ENCODE measurements at places on chromosomes 11 and 22.
A peak's percentile ranks its signal among the peaks of the same experiment; 100 is the strongest.

- DNase-seq, result no peak
Observed at GRCh38 chr11:118886681-118887111, 3.0 kb downstream of the CXCR5 start.

DNA sequence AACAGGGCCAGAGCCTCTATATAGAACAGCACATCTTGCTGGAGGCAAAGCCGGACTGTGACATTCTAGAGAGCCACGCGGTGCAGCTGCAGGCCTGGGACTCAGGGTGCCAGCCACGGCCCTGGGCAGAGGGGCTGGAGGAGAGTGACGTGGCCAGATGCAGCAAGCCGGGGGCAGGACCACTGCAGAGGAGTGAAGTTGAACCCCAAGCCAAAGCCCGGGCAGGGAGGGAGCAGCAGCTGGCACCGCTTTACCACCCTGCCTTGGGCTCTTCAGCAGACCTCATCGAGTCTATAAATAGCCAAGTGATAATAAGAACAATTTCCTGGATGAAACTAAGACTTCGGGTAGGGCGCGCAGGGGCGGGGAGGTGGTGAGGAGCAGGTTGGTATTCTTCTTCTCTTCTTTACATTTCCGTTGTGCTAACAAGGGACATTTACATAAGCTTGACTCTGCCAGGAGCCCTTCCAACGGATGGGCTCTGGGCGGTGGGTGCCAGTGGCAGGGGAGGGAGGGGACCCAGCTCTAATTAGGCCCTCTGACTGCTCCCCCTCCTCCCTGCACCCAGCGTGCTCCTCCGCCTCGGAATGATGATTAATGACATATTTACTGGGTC lies 110.2 kb downstream of the ST3GAL4 start:
- DNase-seq, result no peak

- no peak for DNase-seq
Observed at GRCh38 chr11:10032935-10033334, 261.1 kb downstream of the SBF2 start.

GRCh38 chr11:63609971-63610580 lies 4.2 kb downstream of the PLAAT3 start:
- no peak for DNase-seq

DNA sequence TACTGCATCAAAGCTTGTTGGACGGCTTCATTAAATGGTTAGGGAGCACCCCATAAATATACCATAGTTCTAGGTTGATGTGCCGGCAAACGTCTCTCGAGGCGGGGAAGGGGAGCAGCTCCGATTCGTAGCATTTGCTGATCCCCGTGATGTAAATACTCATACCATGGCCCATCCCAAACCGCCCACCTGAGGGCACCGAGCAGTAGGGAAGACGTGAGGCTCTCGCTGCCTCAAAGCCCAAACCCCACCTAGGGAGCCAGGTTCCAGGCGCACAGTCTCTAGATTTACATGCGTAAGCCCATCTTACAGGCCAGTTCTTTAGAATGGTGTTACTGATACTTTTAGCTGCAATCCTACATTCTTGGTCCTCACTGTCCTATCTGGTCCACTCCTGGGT lies 124.0 kb downstream of the FEZ1 start:
- no peak for DNase-seq

- peak; percentile 6 for DNase-seq
Observed at GRCh38 chr11:9053316-9054035, 37.9 kb downstream of the SCUBE2 start.

DNA sequence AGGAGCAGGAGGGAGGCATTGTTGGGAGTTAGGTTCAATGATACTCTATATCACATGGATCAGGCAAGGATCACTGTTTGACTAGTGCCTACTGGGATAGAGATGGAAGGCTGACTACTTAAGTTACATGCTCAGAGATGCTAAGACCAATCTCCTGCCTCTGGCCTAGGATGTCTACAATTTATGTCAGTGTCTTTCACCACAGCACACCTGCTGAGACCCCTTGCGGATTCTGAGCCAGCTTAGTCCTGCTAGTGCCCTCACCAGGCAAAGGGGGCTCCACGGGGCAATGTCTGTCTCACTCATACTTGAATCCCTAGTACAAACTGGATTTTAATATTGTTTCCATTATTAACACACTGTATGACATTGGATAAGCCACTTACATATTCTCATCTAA lies 732.5 kb downstream of the DLG2 start:
- no peak for DNase-seq

DNA sequence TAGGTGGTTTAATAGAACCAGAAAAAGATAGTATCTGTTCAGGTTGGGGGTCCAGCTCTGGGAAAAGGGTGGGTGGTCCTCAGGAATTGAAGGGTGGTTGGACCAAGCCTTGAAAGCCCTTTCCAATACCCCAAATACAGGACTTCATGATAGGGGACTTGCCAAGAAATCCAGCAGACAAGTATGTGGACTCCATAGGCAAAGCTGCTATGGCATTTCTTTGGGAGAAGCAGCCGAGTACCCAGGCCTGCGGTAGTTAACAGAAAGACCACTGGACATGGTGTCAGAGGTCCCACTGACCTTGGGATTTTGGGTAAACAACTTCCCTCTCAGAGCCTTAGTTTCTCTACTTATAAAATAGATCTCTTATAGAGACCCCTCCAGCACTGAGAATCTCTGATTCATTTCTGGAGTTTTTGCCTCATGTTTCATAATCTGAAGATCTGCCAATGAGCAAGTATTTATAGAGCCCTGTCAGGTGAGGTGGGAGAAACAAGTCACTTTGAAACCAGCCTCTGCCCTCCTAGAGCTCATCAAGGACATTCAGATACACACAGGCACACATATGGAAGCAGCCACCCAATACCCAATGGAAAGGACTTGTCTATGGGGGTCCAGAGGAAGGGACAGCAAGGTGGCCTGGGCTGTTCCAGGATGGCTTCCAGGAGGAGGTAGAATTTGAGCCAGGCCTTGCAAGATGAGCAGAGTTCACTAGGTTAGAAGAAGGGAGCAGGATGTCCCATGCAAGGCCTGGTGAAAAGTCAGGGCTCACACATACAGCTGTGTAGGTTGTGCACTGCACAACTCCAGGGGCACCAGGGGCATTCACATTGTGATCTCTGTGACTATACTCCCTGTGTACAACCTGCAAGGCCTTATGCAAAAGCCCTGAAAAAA lies 31.0 kb upstream of the ACCSL start:
- no peak for DNase-seq

GRCh38 chr11:62709247-62710000 lies 1.9 kb downstream of the GNG3 start:
- DNase-seq, result peak; percentile 93

DNA sequence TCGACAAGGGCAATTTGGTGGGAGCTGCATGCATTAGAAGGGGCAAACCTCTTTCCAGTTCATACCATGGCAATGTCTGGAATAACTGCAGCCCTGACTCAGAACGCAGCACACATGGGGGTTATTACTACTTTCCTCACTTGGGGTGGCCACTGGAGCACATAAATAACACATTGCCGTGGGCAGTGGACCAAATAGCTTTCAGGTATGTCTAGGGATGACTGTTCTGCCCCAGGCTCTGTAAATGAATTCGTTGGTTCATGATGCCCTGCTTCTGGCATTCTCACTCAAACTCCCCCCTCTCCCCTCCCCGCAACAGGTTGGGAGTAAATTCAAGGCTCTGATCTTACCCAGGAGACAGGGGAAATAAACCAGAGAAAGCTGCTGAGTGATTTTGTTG lies 238.0 kb upstream of the PLET1 start:
- no peak for DNase-seq

DNA sequence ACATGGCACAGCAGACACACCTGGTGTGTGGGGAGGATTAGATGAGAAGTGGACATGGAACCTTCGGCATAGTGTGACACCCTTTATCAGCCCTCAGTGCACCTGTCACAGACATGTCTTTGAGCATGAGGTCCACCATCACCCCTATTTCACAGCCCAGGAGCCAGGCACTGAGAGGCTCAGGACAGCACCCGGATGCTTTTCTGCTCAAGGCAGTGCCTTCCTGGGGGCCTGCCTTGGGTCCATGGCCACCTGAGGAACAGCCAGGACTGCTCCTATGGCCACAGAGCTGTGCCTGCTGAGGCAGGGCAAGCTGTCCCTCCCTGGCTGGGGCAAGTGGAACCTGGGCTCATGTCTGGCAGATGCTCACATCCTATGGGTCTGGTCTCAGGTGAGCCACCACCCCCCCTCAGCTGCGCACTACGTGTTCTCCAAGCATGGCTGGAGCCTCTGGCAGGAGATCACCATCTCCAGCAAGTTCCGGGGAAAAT lies 75.8 kb downstream of the MORC2 start:
- no peak for DNase-seq

DNA sequence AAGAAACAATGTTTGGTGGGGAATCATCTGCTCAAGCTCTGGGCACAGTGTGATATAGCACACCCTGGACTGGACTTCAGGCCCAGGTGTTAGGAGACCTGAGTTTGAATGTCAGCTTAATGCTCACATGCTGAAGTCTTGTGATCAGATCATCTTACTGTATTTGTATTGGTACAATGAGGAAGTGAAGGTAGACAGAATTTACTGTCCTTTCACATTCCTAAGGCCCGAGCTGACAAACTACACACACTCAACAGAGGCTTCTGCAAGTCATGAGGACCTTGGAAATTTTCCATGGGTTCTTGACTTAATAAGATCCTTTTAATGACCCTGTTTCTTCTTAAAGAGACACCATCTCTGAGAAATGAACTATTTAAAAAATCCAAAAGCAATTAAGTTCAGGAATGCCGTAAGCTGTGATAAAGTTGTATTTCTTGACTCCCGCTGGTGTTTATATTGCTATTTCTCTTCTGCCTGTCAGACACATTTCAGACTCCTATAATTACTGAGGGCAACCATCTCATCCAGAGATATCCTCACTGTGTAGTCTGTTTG lies 802.0 kb downstream of the DLG2 start:
- no peak for DNase-seq

DNA sequence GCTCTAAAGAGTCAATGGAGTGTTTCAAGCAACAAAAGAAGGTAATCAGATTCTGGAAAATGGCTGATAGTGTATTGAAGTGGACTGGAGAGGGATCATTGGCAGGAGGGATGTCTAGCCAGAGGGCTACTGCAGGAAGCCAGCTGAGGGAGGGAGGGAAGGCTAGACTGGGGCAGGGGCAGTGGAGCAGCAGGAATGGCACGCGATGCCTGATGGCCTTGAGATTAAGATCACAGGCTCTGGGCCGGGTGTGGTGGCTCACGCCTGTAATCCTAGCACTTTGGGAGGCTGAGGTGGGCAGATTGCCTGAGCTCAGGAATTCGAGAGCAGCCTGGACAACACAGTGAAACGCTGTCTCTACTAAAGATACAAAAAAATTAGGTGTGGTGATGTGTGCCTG lies 47.5 kb upstream of the PRDM11 start:
- DNase-seq, result no peak

GRCh38 chr22:20024650-20025397 lies 3.9 kb downstream of the TANGO2 start:
- DNase-seq, result no peak

DNA sequence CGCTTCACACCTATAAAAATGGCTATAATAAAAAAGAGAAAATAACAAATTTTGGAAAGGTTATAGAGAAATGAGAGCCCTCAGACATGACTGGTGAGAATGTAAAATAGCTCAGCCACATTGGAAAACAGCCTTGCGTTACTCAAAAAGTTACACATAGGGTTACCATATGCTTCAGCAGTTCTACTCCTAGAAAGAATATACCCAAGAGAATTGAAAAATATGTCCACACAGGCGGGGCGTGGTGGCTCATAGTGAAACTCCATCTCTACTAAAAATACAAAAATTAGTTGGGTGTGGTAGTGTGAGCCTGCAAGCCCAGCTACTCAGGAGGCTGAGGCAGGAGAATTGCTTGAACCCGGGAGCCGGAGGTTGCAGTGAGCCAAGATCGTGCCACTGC lies 7.6 kb upstream of the JHY start:
- DNase-seq, result no peak

GRCh38 chr11:20489948-20490347 lies 102.4 kb downstream of the PRMT3 start:
- no peak for DNase-seq

GRCh38 chr11:130049328-130049771 lies 20.3 kb upstream of the APLP2 start:
- no peak for DNase-seq

DNA sequence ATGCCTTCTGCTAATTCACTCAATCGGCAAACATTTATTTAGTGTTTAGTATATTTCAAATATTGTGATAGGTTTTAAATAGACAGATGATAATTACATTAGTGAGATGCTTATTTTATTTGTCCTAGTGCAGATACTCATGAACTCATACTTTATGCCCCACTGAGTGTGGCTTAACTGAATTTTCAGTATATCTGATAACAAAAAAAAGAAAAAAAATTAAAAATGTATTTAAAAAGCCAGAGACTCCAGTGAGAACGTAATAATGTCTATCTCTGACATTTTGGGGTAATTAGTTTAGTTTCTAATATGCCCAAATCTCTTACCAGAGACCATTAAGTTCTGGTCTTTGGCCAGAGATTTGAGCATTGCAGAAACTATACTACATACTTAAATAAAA lies 332.6 kb upstream of the CHORDC1 start:
- no peak for DNase-seq

DNA sequence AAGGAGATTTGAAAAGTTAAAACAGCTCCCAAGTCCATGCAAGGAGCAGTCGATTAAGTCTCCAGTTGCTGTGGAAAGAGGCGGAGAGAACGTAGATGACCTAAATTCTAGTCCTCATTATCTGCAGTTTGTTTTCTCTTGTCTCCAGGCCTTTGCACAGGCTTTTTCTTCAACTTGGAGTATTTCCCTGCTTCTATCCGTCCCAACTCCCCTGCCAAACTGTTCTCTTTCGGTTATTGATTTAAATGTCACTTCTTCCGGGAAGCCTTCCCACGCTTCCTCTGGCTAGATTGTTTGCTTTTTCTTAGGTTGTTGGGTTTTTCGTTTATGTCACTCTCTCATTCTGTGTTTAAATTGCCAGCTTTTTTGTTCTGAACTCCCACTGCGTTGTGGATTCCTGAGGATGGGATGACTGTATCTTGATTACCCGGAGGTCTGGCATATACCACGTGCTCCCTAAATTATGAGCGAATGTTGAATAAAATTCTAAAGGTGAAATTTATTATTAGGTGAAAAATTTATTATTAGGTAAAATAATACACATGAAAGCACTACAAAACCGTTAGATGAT lies 463 bp downstream of the TMEM126B start:
- no peak for DNase-seq

DNA sequence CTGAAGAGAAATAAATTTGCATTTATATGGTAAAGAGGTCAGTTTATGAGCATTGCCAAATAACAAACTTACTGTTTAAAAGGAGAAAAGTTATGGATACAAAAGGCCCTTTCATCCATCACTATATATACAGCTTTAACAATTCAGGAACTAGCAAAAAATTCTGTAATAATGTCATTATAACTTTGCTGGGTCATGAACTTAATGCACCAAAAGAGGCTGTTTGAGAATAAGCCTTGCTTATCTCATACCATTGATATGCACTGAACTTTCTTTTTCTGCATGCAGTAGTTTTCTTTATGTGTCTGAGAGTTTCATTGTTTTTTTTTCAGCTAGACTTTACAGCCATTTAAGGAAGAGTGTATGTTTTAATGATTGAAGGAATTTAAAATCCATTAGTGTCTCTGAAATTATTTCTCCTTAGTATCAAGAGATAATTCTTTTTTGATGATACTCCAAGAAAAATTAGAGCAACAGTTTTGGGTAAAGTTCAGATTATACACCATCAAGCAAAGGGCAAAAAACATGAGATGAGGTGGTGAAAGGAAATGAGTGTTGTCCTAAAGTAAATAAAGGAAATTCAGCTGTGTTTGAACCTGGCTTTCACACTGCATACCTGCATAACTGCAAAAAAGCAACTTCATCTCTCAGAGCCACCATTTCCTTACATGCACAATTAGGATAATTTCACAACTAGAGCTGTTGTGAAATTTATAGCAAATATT lies 188.2 kb upstream of the ANO3 start:
- DNase-seq, result no peak

- DNase-seq, result no peak
Observed at GRCh38 chr11:65525546-65526480, 930 bp downstream of the SCYL1 start.

Data from AG04450 (cell line).